ENCODE measurements at places on chromosomes 4 and X.

- DNase-seq: no peak
These were observed 203.8 kb upstream of the PSAPL1 start for GRCh38 chr4:7638489-7638888.

DNA sequence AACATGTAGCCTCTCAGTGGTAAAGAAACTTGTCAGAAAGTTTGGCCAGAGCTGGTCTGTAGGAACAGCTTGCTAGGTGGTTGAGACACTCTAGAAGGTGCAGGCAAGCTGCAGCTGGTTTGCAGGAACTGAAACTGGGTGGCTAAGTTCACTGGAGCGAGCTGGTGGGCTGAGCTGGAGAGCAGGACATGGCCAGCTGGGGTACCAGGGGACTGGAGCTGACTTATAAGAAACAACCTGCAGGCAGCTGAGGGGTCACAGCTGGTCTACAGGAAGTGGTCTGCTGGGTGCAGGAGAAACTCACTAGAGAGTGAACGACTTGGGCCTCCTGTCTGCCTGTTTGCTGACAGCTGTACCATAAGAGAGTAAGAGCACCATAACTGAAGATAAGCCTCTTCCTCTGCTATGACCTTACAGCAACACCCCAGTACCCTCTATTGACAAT is 157.1 kb upstream of the LNX1 start:
- DNase-seq: no peak

- no peak for DNase-seq
These were observed 95.3 kb upstream of the IL1RAPL1 start for GRCh38 chrX:28491941-28492340.

- DNase-seq: no peak
These were observed 653 bp downstream of the BEX1 start for GRCh38 chrX:103063191-103063845.

- no peak for DNase-seq
These were observed 40.9 kb upstream of the EOLA2 start for GRCh38 chrX:149979126-149979644.

GRCh38 chr4:6335040-6335590 is 65.5 kb downstream of the WFS1 start:
- no peak for DNase-seq

- no peak for DNase-seq
These were observed 278.6 kb upstream of the GNPDA2 start for GRCh38 chr4:45004847-45005565.

GRCh38 chr4:11209826-11210225 is 218.9 kb downstream of the HS3ST1 start:
- DNase-seq: no peak

DNA sequence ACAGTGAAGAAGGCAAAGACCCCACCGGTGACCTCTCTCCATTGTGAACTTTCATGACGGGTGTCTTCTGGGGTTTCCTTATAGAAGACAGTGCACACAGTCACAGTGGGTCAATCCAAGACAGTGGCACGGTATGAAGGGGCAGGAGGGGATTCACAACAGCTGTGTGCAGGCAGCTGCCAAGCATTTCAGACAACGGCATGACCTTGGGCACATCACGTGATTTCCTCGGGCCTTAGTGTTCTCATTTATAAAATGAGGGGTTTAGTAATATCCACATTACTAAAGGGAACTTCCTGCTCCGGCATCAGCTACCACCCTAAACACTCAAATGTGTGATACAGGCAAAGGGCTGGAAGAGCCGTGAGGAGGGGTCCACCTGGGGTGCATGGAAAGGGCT is 42.9 kb downstream of the RBM47 start:
- DNase-seq: no peak

- no peak for DNase-seq
These were observed 12.7 kb downstream of the ADGRA3 start for GRCh38 chr4:22502895-22503814.

DNA sequence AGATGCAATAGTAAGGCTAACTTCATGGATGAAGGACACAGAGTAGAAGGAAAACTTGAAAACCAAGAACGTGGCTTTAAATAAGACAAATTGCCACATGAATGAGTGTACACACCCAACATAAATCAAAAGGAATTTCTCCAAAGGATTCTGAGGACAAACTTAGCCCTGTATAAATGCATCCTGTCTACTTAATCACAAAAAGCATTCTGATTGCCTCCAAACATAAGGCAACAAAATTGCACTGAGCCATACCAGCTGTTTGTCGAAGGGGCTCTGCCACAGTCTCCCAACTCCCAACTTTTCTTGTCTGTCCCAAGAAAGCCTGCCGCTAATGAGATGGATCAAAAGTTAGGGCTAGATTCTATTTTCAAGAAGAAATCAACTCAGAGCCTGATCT is 194.3 kb downstream of the SOWAHB start:
- no peak for DNase-seq

DNA sequence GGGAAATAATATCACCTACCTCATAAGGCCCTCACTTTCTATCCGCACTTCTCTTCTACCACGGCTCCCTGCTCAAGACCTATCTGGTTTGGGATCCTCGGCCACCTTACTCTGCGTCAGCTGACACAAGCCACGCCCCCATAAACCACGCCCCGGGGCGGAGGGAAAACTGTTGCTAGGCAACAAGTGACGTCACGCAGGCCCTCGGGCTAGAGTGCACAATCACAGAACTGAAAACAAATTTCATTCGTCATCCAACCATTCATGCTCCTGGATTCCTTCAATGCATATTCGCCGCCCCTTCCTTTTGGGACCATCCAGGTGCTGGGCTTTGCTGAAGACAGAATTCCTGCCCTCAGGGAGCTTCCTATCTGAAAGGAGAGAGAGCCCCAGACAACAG is 66.3 kb downstream of the SMC1A start:
- no peak for DNase-seq

- no peak for DNase-seq
These were observed 41.8 kb upstream of the TXK start for GRCh38 chr4:48175806-48176205.

DNA sequence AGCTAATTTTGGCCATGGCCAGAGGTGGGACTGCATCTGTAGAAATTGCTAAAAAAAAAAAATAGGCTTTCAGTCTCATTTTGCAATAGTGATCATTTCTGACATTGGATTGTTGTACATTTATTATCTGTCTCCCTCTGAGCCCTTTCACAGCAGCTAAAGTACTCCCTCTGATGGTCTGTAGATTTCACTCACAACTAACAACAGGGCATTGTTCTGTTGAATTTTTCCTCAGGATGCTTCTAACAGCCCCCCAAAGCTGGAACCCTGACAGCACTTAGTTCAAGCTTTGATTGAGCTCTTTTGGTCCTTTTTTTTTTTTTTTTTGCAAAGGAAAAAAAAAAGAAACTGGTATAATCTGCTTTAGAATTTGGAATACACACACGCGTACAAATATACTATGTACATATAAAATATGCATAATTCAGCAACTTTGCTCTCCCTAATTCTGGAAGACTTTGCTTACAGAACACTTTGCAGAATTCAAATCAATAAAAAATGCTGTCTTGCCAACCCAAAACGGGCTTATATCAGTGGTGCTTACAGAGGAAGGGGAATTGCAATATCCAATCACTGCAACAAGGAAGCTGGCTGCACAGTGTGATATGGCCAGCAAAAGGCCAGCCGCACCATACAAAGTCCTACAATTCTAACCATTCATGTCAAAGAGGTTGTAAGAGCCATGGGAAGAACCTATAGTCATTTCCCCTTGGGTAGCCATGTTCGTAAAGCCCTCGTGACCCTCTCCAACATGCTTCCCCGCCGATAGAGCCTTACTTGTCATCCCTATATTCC is 406.4 kb downstream of the SMARCA1 start:
- no peak for DNase-seq

GRCh38 chr4:169109035-169109675 is 99.1 kb upstream of the CBR4 start:
- DNase-seq: no peak

- DNase-seq: no peak
These were observed at the start of gene SLC9B2 for GRCh38 chr4:103076747-103077347. Gene SLC9B2, minus strand, starts transcription at chr4:103076761. Its CDS starts 9,211 bp downstream, at chr4:103067550.

DNA sequence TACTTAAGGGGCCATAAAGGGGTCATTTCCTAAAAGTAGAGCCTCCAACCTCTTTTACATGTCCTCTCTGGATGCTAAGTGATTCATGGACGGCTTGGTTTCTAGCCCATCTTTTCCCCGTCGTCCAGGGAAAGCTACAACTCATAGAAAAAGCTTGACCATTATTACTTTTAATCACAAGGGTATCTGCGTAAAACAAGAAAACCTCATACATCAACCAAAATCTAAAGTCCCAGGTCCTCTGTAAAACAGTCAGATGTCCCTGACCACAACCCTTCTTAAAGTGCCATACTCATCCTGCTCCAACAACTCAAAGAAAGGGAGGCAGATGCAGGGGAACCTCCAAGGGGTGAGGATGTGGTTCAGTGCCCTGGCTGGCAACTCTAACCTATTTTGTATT is 29.6 kb downstream of the ADGRA3 start:
- DNase-seq: no peak
